NCI-H1694 (cell line): ENCODE measurements at places on chromosomes 13 and 19.
A peak's percentile ranks its signal among the peaks of the same experiment; 100 is the strongest.

DNA sequence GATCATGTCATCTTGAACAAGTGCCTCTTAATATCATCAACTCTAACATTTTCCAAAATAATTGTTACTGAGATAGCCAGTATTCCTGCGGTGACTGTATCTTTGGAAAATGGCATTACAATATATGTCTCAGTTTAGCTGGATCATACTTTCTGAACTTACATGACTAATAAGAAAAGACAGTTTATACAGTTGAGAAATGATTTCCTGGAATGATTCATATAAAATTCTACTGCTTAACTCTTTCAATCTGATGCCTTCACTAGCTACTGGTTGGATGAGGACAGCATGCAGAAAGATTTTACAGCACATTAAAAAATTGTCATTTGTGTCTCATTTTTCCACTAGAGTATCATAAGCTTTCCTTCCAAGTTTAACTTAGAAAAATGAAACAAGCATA lies 302.1 kb downstream of the PCDH17 start:
- DNase-seq: no peak

DNA sequence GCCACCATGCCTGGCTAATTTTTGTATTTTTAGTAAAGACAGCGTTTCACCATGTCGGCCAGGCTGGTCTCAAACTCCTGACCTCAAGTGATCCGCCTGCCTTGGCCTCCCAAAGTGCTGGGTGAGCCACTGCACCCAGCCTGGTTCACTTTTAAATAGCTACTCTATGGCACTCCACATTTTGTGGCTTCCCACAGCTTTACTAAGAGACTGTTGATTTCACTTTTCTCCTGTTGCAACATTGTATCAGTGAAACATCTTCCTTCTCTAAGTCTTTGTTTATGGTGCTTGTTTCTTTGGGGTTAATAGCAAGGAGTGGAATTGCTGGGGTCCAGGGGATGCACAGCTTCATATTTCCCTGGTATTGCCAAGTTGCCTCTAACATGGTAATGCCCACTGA lies 12.3 kb downstream of the TMEM38A start:
- DNase-seq: no peak

GRCh38 chr19:5313307-5313706 lies 27.3 kb downstream of the PTPRS start:
- no peak for DNase-seq

GRCh38 chr13:26999499-26999898 lies 172.1 kb downstream of the USP12 start:
- no peak for DNase-seq

DNA sequence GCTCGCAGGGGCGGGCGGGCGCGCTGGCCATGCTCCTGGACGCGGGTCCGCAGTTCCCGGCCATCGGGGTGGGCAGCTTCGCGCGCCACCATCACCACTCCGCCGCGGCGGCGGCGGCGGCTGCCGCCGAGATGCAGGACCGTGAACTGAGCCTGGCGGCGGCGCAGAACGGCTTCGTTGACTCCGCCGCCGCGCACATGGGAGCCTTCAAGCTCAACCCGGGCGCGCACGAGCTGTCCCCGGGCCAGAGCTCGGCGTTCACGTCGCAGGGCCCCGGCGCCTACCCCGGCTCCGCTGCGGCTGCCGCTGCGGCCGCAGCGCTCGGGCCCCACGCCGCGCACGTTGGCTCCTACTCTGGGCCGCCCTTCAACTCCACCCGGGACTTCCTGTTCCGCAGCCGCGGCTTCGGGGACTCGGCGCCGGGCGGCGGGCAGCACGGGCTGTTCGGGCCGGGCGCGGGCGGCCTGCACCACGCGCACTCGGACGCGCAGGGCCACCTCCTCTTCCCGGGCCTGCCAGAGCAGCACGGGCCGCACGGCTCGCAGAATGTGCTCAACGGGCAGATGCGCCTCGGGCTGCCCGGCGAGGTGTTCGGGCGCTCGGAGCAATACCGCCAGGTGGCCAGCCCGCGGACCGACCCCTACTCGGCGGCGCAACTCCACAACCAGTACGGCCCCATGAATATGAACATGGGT lies 599 bp downstream of the ZIC2 start:
- DNase-seq: no peak

- DNase-seq: peak; percentile 90
These were observed at the start of gene FOSB for GRCh38 chr19:45467456-45468158. Gene FOSB, plus strand, starts transcription at chr19:45467996. Its CDS starts 591 bp downstream, at chr19:45468587.

GRCh38 chr13:70662231-70662940 lies 554.1 kb upstream of the KLHL1 start:
- no peak for DNase-seq

DNA sequence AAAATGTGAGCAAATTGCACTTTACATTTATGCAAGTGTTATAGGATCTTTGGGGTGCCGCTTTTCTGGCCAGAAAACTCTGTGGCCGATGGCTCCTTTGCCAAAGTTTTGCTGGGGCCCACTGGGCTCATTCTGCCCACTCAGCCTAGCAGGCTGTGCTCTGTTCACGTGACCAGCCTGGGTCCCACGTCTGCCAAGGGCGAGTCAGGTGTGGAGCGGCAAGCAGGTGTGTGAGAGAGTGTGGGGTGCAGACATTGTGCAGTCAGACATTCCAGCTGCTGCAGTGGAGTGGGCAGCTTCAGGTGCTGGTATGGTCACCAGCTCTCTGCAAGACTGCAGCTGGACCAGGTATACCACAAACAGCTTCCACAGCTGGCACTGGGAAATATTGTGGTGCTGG lies 2305.7 kb downstream of the PCDH9 start:
- DNase-seq: no peak

GRCh38 chr13:61138857-61139256 lies 276.8 kb downstream of the PCDH20 start:
- DNase-seq: no peak

GRCh38 chr19:48541813-48542212 lies 10.2 kb upstream of the SULT2B1 start:
- DNase-seq: no peak

DNA sequence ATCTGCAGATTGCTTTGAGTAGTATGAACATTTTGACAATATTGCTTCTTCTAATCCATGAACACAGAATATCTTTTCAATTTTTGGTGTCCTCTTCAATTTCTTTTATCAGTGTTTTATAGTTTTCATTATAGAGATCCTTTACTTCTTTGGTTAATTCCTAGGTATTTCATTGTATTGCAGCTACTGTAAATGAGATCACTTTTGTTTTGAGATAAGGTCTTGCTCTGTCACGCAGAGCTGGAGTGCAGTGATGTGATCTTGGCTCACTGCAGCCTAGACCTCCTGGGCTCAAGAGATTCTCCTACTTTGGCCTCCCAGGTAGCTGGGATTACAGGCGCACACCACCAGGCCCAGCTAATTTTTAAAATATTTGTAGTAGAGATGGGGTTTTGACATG lies 9.8 kb downstream of the CYP2A7 start:
- DNase-seq: no peak
